Tibial nerve (tissue), 4 donors: ENCODE measurements at places on chromosomes 7 and 10. TPM values are rescaled to one million over a fixed set of nuclear protein-coding genes. Genes with fewer than 3 reads are reported as not detected.

The NAT16 gene
- total RNA-seq = not detected

The VGF gene
- total RNA-seq = not detected

The COX15 gene
- 31.0 TPM for total RNA-seq

The C10orf105 gene
- 0.30 TPM for total RNA-seq

The C10orf143 gene
- total RNA-seq = 2.5 TPM

The TRPV5 gene
- not detected for total RNA-seq
